Spinal cord (tissue), 10 donors: ENCODE measurements at places on chromosomes 5 and 9. TPM values are rescaled to one million over a fixed set of nuclear protein-coding genes. Genes with fewer than 3 reads are reported as not detected.

DNA sequence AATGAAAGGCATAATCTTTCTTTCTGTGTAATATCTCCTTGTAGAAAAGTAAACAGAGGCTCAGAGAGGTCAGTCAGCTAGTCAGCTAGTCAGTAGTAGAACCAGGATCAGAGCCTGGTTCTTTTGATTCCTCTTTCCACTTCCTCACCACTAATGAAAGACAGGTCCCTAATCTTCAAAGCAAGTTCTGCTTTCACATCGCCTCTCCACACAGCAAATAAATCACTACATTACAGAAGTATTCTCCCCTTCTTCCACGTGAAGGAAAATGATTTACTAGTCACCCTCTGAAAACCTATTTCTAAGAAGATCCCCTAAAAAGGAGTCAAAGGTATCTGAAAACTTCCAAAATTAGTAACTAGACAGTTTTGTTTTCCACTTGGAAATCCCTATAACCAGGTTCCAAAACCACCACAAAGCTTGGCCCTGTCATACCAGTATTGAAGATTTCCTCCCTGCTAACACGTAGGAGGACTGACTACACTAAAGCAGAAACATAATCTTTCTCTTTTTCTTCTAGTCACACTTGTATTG lies 140.5 kb upstream of the TARS1 start:
- no peak for DNase-seq

GRCh38 chr9:113464286-113464660 lies 746 bp downstream of the RGS3 start:
- DNase-seq: no peak

- no peak for DNase-seq
Measured at GRCh38 chr9:109331353-109331752, 10.5 kb upstream of the EPB41L4B start.

DNA sequence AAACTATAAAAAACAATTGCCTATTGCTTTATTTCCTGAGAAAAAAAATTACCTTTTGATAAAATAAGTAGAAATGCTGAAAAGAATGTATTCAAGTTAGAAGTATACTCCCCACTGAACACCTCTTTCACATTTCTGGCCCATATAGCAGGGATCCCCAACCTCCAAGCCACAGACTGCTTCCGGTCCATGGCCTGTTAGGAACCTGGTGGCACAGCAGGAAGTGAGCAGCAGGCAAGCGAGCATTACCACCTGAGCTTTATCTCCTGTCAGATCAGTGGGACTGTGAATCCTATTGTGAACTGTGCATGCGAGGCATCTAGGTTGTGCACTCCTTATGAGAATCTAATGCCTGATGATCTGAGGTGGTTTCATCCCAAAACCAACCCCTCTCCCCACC lies 563.9 kb downstream of the RAB3C start:
- DNase-seq: no peak

- DNase-seq: no peak
Measured at GRCh38 chr5:147805030-147805454, 22.5 kb upstream of the JAKMIP2 start.

GRCh38 chr9:12819436-12820185 lies 44.8 kb downstream of the LURAP1L start:
- DNase-seq: no peak

GRCh38 chr5:83337453-83338035 lies 134.0 kb upstream of the VCAN start:
- no peak for DNase-seq

- no peak for DNase-seq
Measured at GRCh38 chr5:126384985-126385384, 38.2 kb upstream of the GRAMD2B start.

- no peak for DNase-seq
Measured at GRCh38 chr5:2748179-2748860, 3.2 kb downstream of the IRX2 start.

Gene MYOZ3
- polyA plus RNA-seq: 15.6 TPM

DNA sequence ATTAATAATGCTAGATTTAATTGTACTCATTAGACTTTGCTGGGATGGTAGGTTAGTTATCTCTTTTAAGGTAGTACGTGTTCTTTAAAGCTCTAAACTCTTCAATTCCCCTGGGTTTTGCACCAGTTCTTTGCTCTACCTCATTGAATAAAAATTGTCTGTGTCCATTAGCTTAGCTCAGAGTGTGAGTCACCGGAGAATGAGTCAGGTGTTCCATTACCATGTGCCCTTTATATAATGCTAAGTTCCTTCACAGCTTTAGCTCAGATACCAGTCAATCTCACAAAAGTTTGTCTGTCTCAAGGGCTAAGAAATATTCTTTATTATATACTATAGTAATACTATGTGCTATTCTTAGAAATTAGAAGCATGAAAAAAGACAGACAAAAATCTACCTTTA lies 339.4 kb downstream of the PRELID2 start:
- no peak for DNase-seq

DNA sequence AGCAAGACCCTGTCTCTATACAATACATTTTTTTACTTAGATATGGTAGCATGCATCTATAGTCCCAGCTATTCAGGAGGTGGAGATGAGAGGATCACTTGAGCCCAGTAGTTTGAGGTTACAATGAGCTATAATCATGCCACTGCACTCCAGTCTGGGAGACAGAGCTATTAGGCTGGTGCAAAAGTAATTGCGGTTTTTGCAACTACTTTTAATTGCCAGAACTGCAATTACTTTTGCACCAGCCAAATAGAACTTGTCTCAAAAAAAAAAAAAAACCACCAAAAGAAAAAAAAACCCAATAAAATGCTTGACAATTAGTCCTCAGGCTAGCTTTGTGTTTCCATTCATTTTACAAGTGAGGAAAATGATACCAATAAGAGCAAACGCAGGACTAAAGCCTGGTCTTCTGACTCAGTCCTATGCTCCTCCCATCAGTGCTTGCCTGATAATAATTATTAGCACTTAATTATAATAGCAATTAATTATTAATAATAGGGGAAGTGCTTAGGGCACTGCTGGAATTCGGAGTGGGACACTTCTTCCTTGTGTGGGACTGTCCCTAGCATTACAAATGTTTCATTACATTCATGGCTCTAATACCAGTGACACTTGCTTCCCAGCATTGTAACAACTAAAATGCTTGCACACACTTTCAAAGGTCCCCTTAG lies 73.1 kb upstream of the TAF1L start:
- DNase-seq: no peak

Gene CYSRT1
- polyA plus RNA-seq: 3.4 TPM

Gene SPDL1
- polyA plus RNA-seq: 28.1 TPM

Gene HTR1A
- 6.4 TPM for polyA plus RNA-seq

DNA sequence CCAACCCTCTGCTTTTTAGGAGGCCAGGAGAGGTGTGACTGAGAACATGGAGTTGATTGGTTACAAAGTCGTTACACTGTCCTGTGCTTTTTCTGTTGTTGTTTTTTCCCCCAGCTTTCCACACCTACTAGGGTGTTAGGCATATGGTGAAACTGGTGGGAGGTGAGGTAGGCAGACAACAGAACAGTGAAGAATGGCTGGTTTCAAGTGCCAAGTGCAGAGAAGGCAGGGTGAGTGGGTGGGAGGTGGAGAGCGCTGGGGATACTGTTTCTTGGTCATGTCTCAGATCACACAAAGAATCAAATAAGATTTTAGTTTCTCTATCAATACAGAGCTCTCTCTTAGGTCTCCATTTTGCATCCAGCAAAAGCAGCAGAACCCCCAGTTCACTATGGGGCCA lies 2.2 kb upstream of the SPTAN1 start:
- DNase-seq: no peak

DNA sequence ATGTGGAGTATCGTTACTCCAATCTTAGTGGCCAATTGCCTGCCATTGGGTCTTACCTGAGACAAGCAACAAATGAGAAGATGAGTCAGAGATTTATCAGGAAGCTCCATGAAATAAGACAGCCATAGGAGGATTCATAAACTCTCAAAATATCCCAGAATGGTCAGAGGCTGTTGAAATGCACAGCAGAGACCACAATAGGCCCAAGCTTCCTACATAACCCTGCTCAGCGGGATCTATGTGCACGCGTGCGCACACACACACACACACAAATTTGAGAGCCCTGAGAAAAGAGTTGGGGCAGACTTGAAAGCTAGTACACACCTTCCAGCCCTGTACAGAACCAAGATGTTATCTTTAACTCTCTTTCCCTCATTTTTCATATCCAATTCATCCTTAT lies 9.8 kb downstream of the UIMC1 start:
- no peak for DNase-seq

Gene MOCS2
- 109 TPM for polyA plus RNA-seq

Gene KIAA1191
- polyA plus RNA-seq: 171 TPM

DNA sequence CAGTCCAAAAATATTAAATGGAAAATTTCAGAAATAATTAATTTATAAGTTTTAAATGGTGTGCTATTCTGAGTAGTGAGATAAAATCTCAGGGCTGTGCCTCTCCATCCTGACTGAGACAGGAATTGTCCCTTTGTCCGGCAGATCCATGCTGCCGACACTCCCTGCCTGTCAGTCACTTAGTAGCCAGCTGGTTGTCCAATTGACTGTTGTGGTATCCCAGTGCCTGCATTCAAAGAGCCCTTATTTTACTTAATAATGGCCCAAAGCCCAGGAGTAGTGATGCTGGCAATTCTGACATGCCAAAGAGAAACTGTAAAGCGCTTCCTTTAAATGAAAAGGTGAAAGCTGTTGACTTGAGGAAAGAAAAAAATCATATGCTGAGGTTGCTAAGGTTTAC lies 157.5 kb downstream of the ENC1 start:
- DNase-seq: peak; percentile 48

- peak; percentile 75 for DNase-seq
Measured at GRCh38 chr9:27125030-27125429, 16.0 kb downstream of the TEK start.

DNA sequence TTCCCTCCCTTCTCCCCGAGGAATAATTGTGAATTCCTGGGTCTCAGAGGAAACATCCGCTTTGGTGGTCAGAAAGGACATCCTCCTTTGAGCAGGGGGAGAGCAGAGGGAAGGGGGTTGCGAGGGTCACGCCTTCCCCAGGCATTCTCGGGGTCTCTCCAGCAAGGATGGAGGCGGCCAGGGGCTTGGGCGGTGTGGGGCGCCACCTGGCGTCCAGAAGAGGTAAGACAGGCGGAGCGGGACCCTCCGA lies 129.1 kb downstream of the KCNIP1 start:
- DNase-seq: no peak

DNA sequence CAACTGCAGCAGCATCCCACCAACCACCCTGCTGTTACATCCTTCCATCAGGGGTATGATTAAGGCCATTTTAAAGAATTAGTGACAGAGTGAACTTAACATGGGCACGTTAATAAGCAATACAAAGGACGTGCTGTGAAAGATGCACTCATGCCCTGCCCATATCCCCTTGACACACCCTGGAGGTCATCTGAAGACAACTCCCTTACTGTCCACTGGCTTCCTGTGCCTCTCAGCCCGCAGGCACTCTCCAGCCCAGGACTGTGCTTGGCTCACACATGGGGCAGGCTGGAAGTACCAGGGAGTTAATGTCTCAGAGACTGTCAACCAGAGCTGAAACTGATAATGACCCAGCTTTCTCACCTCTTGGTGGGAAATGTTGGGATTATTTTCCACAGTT lies 81.8 kb downstream of the TRIM36 start:
- no peak for DNase-seq

DNA sequence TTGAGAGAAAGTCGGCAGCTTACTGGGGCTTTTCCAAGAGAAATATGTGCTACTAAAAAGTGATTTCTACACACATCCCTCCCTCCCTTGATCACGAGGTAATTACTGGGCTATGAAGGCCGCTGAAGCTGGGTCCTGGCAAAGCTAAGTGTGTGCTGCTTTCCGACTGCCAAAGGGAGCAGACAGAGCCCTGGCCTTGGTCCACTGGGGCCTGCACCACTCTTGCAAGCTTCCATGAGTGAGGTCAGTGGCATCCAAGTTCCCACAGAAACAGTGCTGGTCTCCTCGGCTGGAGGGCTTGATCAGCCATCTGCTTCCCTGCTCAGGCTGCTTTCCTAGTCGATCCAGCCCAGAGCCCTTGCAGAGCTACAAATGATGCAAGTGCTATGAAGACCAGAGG lies 154.8 kb upstream of the LHFPL2 start:
- DNase-seq: no peak

- DNase-seq: no peak
Measured at GRCh38 chr9:114348906-114349482, 19.3 kb downstream of the ORM2 start.

- DNase-seq: no peak
Measured at GRCh38 chr5:79529110-79529509, 15.2 kb upstream of the HOMER1 start.

GRCh38 chr9:81595887-81596543 lies 93.3 kb downstream of the TLE1 start:
- no peak for DNase-seq

Gene SLC34A1
- 1.2 TPM for polyA plus RNA-seq

- no peak for DNase-seq
Measured at GRCh38 chr5:131945551-131946168, at the start of gene MEIKIN. Gene MEIKIN (minus strand): TSS chr5:131945663. CDS start chr5:131945505, 158 bp downstream.

- DNase-seq: no peak
Measured at GRCh38 chr9:19994296-19994695, 205.5 kb upstream of the SLC24A2 start.

- no peak for DNase-seq
Measured at GRCh38 chr9:128863647-128864046, 18.1 kb downstream of the KYAT1 start.

DNA sequence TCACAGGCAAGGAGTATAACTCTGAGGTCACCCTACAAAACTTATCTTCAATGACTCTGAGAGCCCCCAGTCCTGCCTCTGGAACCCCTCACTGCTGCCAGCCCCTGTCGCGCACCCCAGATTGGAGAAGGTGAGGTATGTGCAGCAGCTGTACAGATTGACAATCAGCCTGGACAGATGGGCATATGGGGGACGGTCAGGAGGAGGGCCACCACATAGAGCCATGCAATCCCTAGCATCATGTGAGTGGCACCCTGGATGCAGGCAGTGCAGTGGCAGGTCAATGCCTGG lies 90.1 kb downstream of the LMX1B start:
- no peak for DNase-seq

DNA sequence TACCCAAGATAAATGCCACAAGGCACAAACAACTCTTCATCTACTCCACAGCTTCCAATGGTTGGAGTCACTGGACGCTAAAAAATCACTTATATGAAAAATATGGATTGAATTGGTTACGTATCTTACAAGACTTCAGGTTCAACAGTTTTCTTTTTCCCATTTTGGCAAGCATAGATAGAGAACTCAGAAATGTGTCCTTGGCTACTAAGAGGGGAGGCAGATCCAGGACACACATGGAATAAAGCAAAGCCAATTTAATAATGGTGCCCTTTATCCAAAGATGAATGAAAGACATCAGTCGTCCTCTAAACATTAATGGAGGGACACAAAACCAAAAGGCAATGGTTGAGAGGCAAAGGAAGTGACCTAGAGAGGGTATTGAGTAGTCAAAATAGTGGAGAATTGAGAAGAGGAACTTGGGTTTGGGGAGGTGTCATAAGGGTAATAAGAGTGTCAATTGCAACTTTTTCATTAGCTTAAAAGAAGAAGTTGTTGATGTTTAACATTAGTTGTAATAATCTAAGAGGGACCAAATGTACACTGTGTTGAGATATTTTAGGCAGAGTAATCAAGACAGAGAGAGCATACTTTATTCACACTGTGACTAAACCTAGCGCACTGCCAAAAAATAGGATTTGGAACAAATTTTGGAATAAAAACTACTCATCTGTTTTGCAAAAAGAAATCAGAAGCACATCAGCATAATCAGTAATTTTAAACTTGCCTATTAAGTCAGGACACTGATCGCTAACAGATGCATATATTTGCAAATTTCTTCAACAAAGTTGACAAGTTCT lies 308.2 kb downstream of the ARL15 start:
- DNase-seq: no peak
